ENCODE measurements at places on chromosomes 11 and 22. TPM values are rescaled to one million over a fixed set of nuclear protein-coding genes. Genes with fewer than 3 reads are reported as not detected.

- no peak overlapping the region for H3K27ac ChIP-seq
- H3K4me3 ChIP-seq: no peak overlapping the region
Measured at GRCh38 chr11:31844351-31844750, 33.2 kb upstream of the PAX6 start.

UBE2L6 gene
- total RNA-seq: 142 TPM

- H3K4me1 ChIP-seq: no peaks in the 10 kb centered on the region
- no peak overlapping the region for H3K27ac ChIP-seq
- H3K27me3 ChIP-seq: no peaks in the 10 kb centered on the region
- no peak for DNase-seq
Measured at GRCh38 chr11:5071799-5072198, 2.4 kb downstream of the OR52E1 start.

OR52N2 gene
- not detected for total RNA-seq

GRCh38 chr11:71266114-71266833, 13.9 kb upstream of the SHANK2 start:
- H3K27me3 ChIP-seq: no peaks in the 10 kb centered on the region
- H3K4me3 ChIP-seq: no peak overlapping the region
- peak; percentile 3 for DNase-seq

DNA sequence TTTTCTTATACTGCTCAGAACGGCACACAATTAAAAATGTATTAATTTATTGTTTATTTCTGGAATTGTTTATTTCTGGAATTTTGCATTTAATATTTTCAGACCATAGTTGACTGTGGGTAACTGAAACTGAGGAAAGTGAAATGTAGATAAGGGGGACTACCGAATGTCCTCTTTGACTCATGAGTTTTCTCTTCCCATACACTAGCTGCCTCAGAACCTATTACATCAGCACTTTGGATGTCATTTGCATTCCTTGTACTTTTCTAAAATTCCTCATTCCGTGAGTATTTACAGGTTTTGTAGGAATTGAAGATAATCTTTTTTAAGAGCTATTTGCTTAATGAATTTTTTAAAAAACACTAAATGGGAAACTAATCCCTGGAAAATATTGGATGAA, 29.8 kb downstream of the ZC3H12C start:
- no peaks in the 10 kb centered on the region for H3K36me3 ChIP-seq
- no peaks in the 10 kb centered on the region for H3K27me3 ChIP-seq
- no peak for DNase-seq
- H3K4me3 ChIP-seq: no peak overlapping the region
- no peak overlapping the region for H3K27ac ChIP-seq

MYRF gene
- total RNA-seq: 46.5 TPM

- H3K27ac ChIP-seq: no peak overlapping the region
- H3K27me3 ChIP-seq: no peaks in the 10 kb centered on the region
- no peaks in the 10 kb centered on the region for H3K4me1 ChIP-seq
Measured at GRCh38 chr11:80532633-80533232, 1091.9 kb upstream of the TENM4 start.

- H3K4me3 ChIP-seq: no peak overlapping the region
- no peaks in the 10 kb centered on the region for H3K36me3 ChIP-seq
- peak; percentile 66 for DNase-seq
- no peaks in the 10 kb centered on the region for H3K4me1 ChIP-seq
Measured at GRCh38 chr22:46139895-46140350, 10.4 kb upstream of the PPARA start.

- H3K4me3 ChIP-seq: no peak overlapping the region
- H3K4me1 ChIP-seq: no peaks in the 10 kb centered on the region
- no peak overlapping the region for H3K27ac ChIP-seq
- no peak for DNase-seq
Measured at GRCh38 chr11:101860696-101861427, 53.9 kb upstream of the CEP126 start.

DNA sequence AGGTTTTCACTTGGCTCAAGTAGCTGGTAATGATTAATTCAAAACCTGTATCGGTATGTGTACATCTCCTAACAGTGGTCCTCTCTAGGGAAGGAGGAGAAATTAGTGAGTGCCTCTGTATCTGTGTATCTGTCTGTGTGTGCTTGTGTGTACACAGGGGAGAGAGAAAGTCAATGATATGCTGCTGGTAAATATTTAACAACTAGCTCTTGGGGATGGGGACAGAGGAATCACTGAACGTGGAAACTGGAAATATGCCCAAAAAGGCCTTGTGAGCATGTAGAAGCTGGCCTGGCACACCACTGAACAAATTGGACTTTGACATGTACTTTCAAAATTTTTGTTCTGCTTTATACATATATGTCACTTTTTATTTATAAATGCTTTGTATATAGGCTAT, 214.0 kb upstream of the SYN3 start:
- H3K36me3 ChIP-seq: no peaks in the 10 kb centered on the region
- no peak overlapping the region for H3K4me3 ChIP-seq
- no peaks in the 10 kb centered on the region for H3K4me1 ChIP-seq
- no peak for DNase-seq
- H3K27ac ChIP-seq: no peak overlapping the region
- H3K27me3 ChIP-seq: no peaks in the 10 kb centered on the region

NCAM1 gene
- 3.8 TPM for total RNA-seq

GRCh38 chr11:130428316-130429119, at the start of gene ADAMTS8:
Gene ADAMTS8 (minus strand): TSS chr11:130428609. CDS start chr11:130428286, 323 bp downstream.
- H3K4me1 ChIP-seq: peaks cover 14% of the 10 kb centered on the region
- H3K36me3 ChIP-seq: no peaks in the 10 kb centered on the region
- H3K27ac ChIP-seq: peak within 1 kb of the TSS; percentile 78
- H3K27me3 ChIP-seq: peaks cover 21% of the 10 kb centered on the region
- no peak for DNase-seq
- H3K4me3 ChIP-seq: peak within 1 kb of the TSS; percentile 20

TYMP gene
- total RNA-seq: 162 TPM

APOA4 gene
- not detected for total RNA-seq

HTR3A gene
- total RNA-seq: not detected

HSPB2 gene
- not detected for total RNA-seq

DEFB108B gene
- total RNA-seq: not detected

DNA sequence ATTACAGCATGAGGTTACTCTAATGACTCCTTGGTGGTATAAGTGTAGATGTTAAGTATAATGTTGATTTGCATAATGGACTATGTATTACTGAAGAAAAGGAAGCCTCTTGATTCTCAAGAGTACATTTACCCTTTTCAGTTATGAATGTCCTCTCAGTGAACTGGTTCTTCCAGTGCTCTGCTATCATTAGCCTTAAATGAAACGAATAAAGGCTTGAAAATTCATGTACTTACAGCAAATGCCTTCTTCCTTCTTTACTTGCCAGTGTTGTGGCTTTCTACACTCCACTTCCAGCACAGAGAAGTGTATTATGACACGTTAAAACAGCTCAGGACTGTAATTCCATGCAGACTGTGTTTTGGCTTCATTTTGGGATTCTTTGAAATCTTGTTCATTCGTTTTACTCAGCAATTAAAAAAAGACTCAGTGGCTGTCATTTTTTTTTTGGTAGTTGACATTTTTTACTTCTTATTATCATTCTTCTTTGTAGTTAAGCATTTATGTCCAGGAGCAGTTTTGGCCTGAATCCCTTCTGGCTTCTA, 96.9 kb downstream of the MTMR3 start:
- DNase-seq: no peak
- peaks cover 15% of the 10 kb centered on the region for H3K4me1 ChIP-seq
- no peak overlapping the region for H3K4me3 ChIP-seq

All from upper lobe of left lung (tissue), 6 donors.